T-helper 1 cell (primary cell): ENCODE measurements at places on chromosomes 5 and 9.

- DNase-seq: no peak
Observed at GRCh38 chr5:140367256-140368013, 7.4 kb downstream of the SLC4A9 start.

DNA sequence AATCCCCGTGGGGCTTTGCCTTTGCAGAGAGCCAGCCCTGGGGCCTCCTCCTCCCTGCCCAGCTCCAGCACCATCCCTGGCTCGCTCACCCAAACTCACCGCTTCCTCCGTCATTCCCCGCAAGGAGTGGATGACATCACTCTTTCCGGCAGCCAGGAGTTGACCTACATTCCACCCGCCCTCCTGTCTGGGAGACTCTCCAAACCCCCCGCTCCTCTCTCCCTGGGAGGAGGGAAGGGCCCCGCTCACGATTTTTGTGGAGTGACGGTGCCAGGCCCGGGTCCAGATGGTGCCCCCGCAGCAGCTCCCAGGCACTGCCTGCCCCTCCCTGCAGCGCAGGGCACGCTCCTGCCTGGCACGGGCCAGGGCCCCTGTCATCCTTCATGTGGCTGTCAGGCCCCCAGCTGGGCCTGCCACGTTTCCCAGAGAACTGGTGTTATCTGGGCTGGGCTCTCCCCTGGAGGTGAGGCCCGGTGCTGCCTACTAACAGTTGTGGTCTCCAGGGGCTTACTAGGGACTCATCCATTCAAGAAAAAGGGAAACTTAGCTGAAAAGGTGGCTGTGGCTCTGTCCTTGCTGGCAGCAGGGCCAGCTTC, 52.3 kb downstream of the NTNG2 start:
- DNase-seq: no peak

GRCh38 chr5:95087816-95088317, 197.0 kb downstream of the MCTP1 start:
- no peak for DNase-seq

DNA sequence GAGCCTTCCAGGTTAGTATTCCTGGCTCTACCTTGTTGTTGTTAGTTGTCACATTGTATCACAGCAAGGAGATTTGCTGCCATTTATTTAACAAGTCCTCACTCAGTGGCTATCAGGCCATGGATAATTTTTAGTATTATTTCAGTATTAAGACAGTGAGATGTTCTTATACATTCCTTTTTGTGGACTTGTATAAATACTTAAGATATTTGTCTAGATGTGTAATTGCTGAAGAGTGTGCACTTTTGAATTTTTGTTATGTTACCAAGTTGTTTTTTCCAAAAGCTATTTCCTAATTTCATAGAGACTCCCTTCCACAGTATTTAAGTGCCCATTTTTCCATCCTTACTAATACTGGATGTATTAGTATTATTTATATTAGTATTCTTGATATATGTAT, 22.0 kb downstream of the SLC36A1 start:
- no peak for DNase-seq

DNA sequence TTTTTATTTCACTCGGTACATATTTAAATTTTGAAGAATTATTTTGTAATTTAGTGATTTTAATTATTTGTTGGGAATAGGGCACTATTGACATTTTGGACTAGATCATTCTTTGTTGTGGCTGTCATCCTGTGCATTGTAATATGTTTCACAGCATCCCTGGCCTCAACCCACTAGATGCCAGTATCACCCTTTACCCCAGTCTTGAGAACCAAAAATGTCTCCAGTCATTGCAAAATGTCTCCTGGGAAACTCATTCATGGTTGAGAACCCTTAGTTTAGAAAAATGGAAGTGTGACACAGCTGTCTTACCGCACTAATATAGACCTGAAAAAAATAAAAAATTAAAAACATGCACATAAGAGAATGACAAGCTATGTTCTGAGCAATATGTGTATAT, 88.4 kb upstream of the CCDC152 start:
- DNase-seq: no peak

- no peak for DNase-seq
Observed at GRCh38 chr5:1779782-1780613, 19.6 kb downstream of the MRPL36 start.

DNA sequence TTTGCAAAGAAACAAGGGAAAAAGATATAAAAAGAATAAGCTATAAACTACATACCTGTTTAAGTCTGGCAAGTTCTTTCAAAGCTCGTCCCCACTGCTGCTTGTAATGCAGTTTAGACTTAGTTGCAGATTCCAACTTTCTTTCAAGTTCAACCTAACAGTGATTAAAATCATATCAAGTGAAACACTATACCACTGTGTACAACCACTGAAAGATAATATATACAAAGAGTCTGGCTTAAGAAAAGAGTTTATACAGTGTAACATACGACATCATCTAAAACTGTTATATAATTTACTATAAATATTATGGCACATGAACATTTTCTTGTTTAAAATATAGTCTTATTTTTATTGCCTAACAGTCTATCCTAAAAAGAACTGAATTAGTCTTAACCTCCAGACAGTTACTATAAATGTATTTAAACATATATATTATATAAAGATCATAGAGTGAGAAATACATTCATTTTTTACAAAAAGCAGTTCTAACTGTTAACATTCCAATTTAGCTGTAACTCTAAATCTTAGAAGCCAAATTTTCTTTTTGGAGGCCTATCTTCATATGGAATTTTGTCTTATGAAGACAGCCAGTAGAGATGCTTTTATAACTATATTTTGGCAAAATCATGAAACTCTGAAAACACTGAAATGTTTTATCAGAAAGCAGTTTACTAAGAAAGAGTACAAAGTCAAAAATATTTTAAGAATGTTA, 58.6 kb downstream of the CEP120 start:
- DNase-seq: no peak

DNA sequence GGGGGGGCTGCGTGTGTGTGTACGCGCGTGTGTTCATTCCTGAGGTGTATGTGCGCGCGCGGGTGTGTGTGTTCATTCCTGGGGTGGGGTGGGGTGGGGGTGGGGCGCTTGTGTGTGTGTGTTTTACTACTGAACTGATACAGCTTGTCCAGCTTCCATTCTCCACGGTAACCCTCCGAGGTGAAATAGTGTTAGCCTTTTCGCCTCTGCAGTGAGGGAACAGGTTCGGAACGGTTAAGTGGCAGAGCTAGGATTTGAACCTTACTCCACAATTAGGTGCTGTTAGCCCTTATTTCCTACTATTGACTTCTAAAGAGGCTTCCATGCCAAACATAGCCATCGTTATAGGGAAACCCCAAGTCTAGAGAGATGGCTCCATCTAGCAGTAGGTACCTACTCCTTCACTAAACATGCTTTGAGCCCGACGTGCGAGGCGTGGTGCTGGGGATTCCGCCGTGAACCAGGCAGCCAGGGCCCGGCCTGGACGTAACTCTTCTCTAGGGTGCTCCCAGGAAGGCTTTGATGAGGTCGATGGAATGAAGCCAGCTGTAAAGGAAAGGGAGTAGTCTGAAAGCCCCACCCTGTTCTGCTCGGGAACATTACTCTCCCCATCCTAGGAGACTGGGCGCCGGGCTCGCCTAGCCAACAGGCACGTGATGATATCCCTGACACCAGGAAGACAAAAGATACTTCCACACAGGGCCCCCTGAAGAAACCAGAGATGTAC, 782 bp upstream of the SKP1 start:
- no peak for DNase-seq

GRCh38 chr5:142301540-142301939, 23.3 kb downstream of the SPRY4 start:
- no peak for DNase-seq

- DNase-seq: no peak
Observed at GRCh38 chr9:134375011-134375390, 48.7 kb downstream of the RXRA start.

- DNase-seq: peak; percentile 59
Observed at GRCh38 chr9:130940693-130941576, 1.9 kb upstream of the FIBCD1 start.

- peak; percentile 7 for DNase-seq
Observed at GRCh38 chr9:121278477-121279261, 10.7 kb downstream of the GSN start.

GRCh38 chr5:61467766-61468482, 135.9 kb downstream of the ZSWIM6 start:
- no peak for DNase-seq

- DNase-seq: no peak
Observed at GRCh38 chr9:2299843-2300205, 284.7 kb downstream of the SMARCA2 start.

DNA sequence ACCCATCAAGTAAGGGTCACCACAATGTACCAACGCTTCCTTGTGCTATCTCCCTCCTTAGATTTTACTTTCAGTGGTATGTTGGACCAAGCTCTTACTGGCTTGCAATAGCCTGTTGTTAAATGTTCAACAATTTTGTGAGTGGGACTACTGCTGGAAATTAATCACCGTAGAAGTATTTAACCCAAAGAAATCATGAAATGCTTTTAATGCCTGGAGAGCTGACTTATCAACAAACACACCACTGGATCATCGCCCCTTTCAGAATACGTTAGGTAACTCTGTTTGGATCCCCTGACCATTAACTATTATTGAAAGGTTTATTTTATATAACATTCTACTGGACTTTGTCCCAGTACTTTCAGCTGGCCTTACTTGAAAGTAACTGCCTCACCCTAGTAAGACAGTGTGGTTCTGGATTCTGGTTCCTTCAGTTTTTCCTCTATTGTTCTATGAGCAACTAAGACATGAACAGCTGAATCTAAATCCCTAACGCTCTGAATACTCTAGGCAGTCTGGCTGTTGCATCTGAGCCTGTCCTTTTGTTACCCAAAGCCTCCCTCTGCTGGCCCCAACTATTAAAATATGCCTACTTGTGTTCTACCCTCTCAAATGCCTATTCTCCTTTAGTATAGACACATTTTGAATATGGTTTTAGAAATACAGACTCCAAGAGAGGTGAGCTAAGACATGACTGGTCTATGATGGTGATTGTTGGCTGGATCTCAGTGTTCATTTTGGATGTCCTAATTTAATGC, 1203.4 kb upstream of the DMAC1 start:
- DNase-seq: no peak
